ENCODE measurements at places on chromosomes 4 and X.

GRCh38 chr4:155973639-155974475 lies 20.2 kb upstream of the CTSO start:
- no peak for DNase-seq

GRCh38 chrX:41960142-41960541 lies 36.8 kb upstream of the CASK start:
- no peak for DNase-seq

GRCh38 chrX:109199726-109200125 lies 282.2 kb downstream of the GUCY2F start:
- DNase-seq: no peak

- DNase-seq: no peak
These were observed 28.0 kb downstream of the JAKMIP1 start for GRCh38 chr4:6172093-6172926.

GRCh38 chrX:80317646-80318045 lies 102.6 kb upstream of the TENT5D start:
- no peak for DNase-seq

GRCh38 chr4:38610966-38611431 lies 53.0 kb upstream of the KLF3 start:
- DNase-seq: no peak

- no peak for DNase-seq
These were observed 126.9 kb upstream of the DCLK2 start for GRCh38 chr4:149951152-149951900.

GRCh38 chr4:12881945-12882584 lies 602.1 kb downstream of the RAB28 start:
- DNase-seq: no peak

Measured in ACHN (cell line).